ENCODE measurements at places on chromosomes 13 and 19. TPM values are rescaled to one million over a fixed set of nuclear protein-coding genes. Genes with fewer than 3 reads are reported as not detected.

DNA sequence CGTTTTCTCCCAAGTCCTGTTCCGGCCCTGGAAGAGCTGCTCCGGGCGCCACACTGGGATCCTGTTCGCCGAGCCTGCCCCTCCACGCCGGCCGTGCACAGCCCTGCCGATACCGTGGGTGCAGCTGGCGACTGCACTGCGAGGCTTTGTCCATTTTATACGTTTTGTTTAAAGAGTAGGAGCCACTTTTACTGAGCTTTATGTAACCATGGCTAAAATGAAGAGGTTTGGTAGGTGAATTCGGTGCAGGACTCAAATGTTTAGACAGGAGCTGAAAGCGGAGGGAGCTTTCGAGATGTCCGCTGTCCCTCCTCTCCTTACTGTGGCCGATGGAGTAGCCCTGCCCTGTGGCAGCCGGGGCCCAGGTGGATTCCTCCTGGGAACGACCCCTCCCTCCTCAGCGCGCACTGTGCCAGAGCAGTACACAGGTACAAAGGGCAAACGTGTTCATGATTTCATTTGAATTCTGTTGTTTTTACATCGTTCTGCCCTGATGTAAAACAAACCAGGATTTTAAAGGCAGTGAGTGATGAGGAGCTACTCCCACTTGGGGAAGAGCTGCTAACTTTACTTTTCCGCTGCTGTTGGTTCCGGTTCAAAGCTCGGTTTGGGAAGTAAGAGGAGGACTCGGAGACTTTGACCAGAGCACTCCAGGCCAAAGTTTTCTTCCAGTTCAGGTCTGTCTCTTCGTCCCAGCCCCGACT is 1.7 kb downstream of the COL4A2 start:
- no peak overlapping the region for H3K27ac ChIP-seq
- H3K27me3 ChIP-seq, result no peaks in the 10 kb centered on the region
- H3K4me1 ChIP-seq, result no peaks in the 10 kb centered on the region

DNA sequence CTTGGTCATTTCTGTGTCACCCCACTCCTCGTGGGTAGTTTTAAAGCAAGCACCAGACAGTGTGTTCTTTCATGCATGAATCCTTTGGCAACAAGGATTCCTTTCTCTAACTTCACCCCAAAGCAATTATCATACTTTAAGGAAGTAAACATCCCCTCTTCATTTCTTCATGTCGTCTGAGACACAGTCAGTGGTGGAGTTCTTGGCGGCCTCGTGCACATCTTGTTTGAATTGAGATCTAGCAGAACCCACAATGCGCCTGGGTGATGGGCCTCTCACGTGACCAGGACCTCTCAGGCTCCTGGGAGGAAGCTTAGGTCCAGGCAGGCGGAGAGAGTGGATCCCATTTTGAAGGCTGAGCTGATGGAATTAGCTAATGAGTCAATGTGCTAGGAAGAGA is 2.6 kb downstream of the ACSBG2 start:
- no peaks in the 10 kb centered on the region for H3K27me3 ChIP-seq
- no peaks in the 10 kb centered on the region for H3K36me3 ChIP-seq
- no peaks in the 10 kb centered on the region for H3K4me1 ChIP-seq
- DNase-seq, result no peak

GRCh38 chr13:64704121-64704649 is 2526.0 kb downstream of the PCDH9 start:
- H3K4me1 ChIP-seq, result no peaks in the 10 kb centered on the region
- no peak for DNase-seq
- H3K4me3 ChIP-seq, result no peak overlapping the region
- no peaks in the 10 kb centered on the region for H3K27me3 ChIP-seq
- H3K27ac ChIP-seq, result no peak overlapping the region

GRCh38 chr13:67635754-67636153 is 405.6 kb upstream of the PCDH9 start:
- H3K4me1 ChIP-seq, result no peaks in the 10 kb centered on the region
- DNase-seq, result no peak
- H3K4me3 ChIP-seq, result no peak overlapping the region
- no peaks in the 10 kb centered on the region for H3K36me3 ChIP-seq

GRCh38 chr19:46856062-46857022 is 4.5 kb upstream of the ARHGAP35 start:
- H3K27me3 ChIP-seq, result peaks cover 2% of the 10 kb centered on the region
- no peaks in the 10 kb centered on the region for H3K36me3 ChIP-seq
- peak; percentile 97 for DNase-seq
- H3K27ac ChIP-seq, result peak overlapping the region; percentile 39
- H3K4me1 ChIP-seq, result peaks cover 4% of the 10 kb centered on the region

DNA sequence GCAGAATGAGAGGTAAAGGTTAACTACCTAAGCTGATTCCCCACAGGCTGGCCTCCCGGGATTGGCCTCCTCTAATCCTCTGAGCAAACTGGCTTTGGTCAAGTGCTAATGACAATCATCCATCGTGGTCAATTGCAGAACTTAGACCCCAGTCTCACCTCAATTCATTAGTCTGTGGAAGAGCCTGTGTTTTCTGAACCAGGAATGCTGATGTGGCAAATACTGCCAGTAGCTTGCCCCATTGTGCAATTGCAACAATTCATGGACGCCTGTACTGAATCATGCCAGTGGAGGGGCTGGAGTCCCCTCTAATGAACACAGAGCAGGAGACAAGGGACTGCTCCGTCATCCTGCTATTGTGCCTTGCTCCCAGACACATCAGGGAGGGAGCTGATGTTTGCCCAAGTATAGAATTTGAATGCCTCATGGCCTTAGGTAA is 1256.5 kb downstream of the EFNB2 start:
- no peaks in the 10 kb centered on the region for H3K27me3 ChIP-seq
- peak; percentile 56 for DNase-seq
- H3K4me1 ChIP-seq, result peaks cover 18% of the 10 kb centered on the region
- peak overlapping the region; percentile 54 for H3K4me3 ChIP-seq
- H3K36me3 ChIP-seq, result peaks cover 2% of the 10 kb centered on the region

DNA sequence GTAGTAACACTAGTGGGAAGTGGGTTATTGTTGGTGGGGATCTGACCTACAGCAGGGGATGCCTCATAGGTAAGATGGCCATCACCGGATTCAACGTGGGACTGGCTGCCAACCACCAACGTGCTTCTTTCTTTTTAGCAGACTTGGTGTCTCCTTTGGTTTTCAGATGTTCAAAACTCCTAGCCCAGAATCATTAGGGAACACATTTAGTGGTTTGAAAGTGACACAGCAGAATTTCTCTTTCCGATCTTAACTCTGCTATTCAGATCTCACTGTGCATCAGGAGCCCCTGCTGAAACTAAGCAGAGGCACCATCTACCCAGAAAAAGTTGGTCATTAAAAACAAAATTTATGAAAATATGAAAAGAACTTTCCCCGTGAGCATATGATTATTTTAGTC is 36.7 kb upstream of the PCDH8 start:
- no peak for DNase-seq
- peaks cover 15% of the 10 kb centered on the region for H3K4me1 ChIP-seq
- H3K4me3 ChIP-seq, result no peak overlapping the region
- H3K27me3 ChIP-seq, result peaks cover 8% of the 10 kb centered on the region

GRCh38 chr19:15633082-15633835 is 7.4 kb upstream of the CYP4F3 start:
- H3K4me1 ChIP-seq, result no peaks in the 10 kb centered on the region
- H3K4me3 ChIP-seq, result no peak overlapping the region
- no peaks in the 10 kb centered on the region for H3K36me3 ChIP-seq
- no peaks in the 10 kb centered on the region for H3K27me3 ChIP-seq
- no peak for DNase-seq

- no peaks in the 10 kb centered on the region for H3K36me3 ChIP-seq
- no peak overlapping the region for H3K4me3 ChIP-seq
- H3K27ac ChIP-seq, result no peak overlapping the region
- no peaks in the 10 kb centered on the region for H3K4me1 ChIP-seq
Measured at GRCh38 chr19:48598996-48599700, 7.4 kb upstream of the SPACA4 start.

DNA sequence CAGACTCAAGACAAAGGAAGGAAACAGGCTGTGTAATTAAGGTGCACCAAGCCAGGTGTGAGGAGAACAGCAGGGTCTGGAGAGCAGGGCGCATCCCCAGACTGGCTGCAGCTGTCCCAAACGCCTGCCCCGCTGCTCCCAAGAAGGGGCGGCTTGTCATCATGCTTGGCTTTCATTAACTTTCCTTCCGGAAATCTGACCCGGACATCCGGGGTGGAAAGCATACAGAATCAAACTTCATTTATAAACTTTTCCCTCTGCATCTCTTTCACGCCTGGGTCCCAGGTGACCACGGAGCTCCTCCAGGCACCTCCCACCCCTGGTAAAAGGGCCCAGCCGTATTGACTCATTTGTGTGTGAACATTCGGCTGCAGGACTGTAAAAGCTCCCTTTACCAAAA is 31.7 kb downstream of the TSHZ3 start:
- DNase-seq, result no peak
- H3K4me1 ChIP-seq, result peaks cover 16% of the 10 kb centered on the region
- peak overlapping the region; percentile 14 for H3K4me3 ChIP-seq
- H3K27me3 ChIP-seq, result no peaks in the 10 kb centered on the region

DNA sequence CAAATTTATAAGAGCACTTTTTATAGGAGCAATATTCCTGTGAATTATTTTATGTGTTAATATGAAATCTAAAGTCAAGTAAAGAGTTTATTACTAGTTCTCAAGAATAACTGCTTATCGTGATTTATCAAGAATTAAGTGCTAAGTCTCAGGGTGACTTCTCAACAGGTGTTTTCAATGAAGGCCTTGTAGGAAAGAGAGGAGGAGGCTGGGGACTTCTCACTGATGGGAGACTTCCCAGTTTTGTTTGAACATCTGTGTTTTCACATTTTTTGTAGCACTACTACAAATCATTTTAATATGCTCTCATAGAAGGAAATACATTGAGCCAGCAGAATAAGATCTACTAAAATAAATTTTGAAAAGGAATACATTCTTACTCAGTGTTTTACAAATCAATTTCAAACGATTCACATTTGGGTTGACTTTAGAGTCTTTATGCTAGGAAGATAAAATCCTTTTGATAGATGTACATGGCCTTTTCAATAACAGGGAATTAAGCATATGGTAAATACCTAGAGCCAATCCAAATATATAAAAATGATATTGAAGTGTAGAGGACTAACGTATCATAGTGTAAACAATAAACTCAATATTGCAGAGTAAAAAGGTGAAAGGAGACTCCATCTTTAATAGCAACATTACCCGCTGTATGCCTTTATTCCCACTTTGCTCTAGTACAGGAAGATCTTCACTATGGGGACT is 6.8 kb downstream of the PCDH17 start:
- DNase-seq, result no peak
- peaks cover 18% of the 10 kb centered on the region for H3K27me3 ChIP-seq
- H3K4me1 ChIP-seq, result no peaks in the 10 kb centered on the region
- peaks cover 14% of the 10 kb centered on the region for H3K36me3 ChIP-seq
- H3K27ac ChIP-seq, result no peak overlapping the region

DNA sequence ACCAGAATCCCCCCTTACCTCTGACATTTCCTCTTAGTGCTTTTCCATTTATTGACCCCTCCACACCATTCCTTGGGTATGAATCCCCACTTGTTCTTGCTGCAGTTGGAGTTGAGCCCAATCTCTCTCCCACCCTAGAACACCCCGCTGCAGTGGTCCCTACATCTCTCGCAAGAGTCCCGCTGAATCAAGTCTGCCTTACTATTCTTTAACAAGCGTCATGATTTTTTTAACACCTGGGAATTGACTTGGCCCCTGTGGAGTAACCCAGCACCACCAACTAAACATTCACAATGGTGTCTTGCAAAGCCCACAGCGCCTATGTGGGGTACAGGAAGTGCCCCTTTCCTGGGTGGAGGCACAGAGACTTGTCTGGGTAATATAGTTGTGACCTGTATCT is 13.2 kb upstream of the ZNF599 start:
- no peak overlapping the region for H3K27ac ChIP-seq
- no peaks in the 10 kb centered on the region for H3K4me1 ChIP-seq
- no peaks in the 10 kb centered on the region for H3K36me3 ChIP-seq
- H3K27me3 ChIP-seq, result no peaks in the 10 kb centered on the region

DNA sequence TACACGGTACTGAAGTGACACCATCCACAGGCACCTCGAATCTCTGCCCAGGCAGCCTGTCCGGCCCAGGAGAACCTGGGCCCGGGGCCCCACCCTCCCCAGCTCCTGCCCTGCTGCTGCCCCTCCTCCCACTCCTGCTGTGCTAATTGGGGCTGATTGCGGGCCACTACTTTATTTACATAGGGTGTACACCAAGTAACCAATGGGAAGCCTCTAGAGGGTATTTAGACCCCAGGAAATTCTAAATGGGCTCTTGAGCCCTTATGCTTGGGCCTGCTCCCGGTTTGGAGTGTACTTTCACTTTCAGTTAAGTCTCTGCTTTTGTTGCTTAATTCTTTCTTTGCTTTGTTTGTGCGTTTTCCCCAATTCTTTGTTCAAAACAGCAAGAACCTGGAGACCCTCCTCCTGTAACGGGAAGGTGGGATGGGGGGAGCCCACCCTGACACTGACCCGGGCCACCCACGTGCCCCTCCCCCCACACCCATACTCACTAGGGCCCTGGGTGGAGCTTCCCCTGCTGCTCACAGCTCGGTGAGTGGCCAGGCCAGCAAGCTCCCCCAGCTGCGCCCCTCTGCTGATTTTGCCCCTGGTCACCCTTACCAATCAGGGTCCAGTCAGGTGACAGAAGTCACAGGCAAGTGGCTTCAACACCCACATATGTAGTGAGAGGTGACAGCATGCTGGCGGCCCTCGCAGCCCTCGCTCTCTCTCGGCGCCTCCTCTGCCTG is 9.4 kb downstream of the SCGB2B2 start:
- no peaks in the 10 kb centered on the region for H3K27me3 ChIP-seq
- no peak overlapping the region for H3K27ac ChIP-seq
- peaks cover 4% of the 10 kb centered on the region for H3K36me3 ChIP-seq
- peak overlapping the region; percentile 54 for H3K4me3 ChIP-seq
- H3K4me1 ChIP-seq, result no peaks in the 10 kb centered on the region

- H3K4me3 ChIP-seq, result no peak overlapping the region
- no peaks in the 10 kb centered on the region for H3K27me3 ChIP-seq
Measured at GRCh38 chr19:5785423-5785822, 877 bp upstream of the PRR22 start.

GRCh38 chr13:73223372-73223781 is 164.6 kb downstream of the KLF5 start:
- DNase-seq, result no peak
- H3K4me1 ChIP-seq, result no peaks in the 10 kb centered on the region

Gene GARIN5A
- total RNA-seq, result 10.5 TPM

Gene IZUMO2
- total RNA-seq, result 0.81 TPM

Gene UNC13A
- total RNA-seq, result 21.6 TPM

Gene ADAT3
- total RNA-seq, result 12.9 TPM

Gene CYP4F2
- total RNA-seq, result not detected

Gene ZIK1
- total RNA-seq, result 28.1 TPM

Gene OR7D4
- total RNA-seq, result not detected

Gene C19orf38
- not detected for total RNA-seq

Gene LMTK3
- total RNA-seq, result 14.4 TPM

All from H9 (cell line).